Ovary (tissue), 10 donors: ENCODE measurements at places on chromosomes 16 and 17.
A peak's percentile ranks its signal among the peaks of the same experiment; 100 is the strongest.

DNA sequence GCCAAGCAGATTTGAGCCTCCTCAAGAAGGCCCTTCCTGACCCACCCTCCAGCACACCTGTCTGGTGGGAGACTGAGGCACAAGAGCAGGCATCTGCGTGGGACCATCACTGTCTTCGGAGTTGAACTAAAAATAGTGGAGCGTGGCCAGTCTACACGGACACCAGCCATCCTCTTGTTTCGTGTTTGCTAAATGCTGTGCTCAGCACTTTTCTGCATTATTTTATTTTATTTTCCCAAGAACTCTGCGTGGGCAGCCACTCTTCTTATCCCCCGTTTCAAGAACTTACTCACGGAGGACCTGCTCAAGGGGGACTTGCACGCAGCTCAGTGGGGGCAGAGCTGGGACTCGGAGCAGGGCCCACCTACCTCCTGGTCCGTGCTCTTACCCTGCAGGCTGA lies 60.8 kb downstream of the SOCS3 start:
- DNase-seq, result no peak

- no peak for DNase-seq
Measured at GRCh38 chr16:4690946-4691665, 2.3 kb upstream of the NUDT16L1 start.

- no peak for DNase-seq
Measured at GRCh38 chr17:18322522-18322921, 7.4 kb downstream of the SMCR8 start.

- DNase-seq, result no peak
Measured at GRCh38 chr16:87297918-87298631, 19.1 kb downstream of the C16orf95 start.

DNA sequence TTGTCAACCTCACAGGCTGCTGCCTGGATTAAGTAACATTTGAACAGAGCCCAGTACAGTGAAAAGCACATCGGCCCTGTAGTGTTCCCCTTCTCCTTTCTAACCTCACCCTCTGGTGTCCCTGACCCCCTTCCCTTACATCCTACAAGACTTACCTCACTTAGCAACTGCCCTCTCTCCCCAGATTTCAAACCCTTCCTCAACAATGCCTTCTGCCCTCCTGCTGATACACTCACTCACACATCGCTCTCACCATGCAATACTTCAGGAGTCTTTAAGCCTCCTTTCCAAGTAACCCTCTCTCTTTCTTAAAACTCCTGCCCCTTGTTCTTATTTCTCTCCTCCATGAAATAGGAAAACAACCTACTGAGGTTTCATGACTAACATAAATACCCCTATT lies 17.8 kb downstream of the ZZEF1 start:
- no peak for DNase-seq

- no peak for DNase-seq
Measured at GRCh38 chr17:50601823-50602375, 32.8 kb upstream of the ABCC3 start.

- DNase-seq, result peak; percentile 49
Measured at GRCh38 chr17:1229349-1229899, 40.8 kb upstream of the BHLHA9 start.

GRCh38 chr17:75088465-75089417 lies 987 bp downstream of the SLC16A5 start:
- DNase-seq, result no peak

- no peak for DNase-seq
Measured at GRCh38 chr16:68884861-68885720, 41.8 kb downstream of the TANGO6 start.

DNA sequence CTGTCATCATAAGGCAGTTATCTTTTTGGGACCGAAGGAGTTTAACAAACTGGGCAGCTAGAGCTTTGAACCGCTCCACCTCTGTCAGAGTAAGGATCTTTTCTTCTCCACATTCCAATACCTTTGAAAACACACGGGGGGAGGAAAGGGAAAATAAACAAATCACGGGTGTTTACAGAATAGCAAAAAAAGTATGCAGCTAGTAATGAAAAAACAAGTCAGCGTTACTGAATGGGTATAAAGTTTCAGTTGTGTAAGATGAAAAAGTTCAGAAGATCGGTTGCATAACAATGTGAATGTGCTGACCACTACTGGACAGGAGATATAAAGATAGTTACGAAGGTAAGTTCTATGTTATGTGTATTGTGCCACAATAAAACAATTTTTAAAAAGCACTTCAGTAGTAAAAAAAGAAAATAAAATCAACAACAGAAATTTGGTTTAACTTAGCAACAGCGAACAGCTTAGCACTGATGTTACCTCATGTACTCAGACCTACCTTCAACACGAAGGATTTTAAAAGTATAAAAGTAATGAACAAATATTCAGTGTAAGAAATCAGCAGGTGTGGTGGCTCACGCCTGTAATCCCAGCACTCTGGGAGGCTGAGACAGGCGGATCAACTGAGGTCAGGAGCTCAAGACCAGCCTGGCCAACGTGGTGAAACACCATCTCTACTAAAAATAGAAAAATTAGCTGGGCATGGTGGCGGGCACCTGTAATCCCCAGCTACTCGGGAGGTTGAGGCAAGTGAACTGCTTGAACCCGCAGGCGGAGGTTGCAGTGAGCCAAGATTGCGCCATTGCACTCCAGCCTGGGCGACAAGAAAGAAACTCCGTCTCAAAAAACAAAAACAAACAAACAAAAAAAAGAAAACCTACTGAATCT lies 34.3 kb downstream of the MARF1 start:
- no peak for DNase-seq

GRCh38 chr16:63200940-63201339 lies 1164.7 kb upstream of the CDH8 start:
- DNase-seq, result no peak

DNA sequence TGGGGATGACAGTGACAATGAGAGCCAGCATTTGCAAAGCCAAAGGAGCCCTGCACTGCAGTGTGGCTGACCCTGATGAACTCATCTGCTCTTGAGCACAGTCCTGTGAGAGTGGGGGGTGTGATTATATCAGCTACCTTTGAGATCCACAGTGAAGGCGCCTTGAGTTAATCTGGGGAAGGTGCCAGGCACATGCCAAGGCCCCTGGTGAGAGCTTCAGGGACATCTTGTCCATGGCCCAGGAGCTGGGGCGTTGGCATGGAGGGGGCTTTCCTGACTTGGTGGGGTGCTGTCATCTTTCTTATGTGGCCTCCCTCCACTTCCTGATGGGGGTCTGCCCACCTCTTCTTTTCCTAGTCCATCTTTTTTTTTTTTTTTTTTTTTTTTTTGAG lies 86.5 kb downstream of the SNX29 start:
- no peak for DNase-seq

DNA sequence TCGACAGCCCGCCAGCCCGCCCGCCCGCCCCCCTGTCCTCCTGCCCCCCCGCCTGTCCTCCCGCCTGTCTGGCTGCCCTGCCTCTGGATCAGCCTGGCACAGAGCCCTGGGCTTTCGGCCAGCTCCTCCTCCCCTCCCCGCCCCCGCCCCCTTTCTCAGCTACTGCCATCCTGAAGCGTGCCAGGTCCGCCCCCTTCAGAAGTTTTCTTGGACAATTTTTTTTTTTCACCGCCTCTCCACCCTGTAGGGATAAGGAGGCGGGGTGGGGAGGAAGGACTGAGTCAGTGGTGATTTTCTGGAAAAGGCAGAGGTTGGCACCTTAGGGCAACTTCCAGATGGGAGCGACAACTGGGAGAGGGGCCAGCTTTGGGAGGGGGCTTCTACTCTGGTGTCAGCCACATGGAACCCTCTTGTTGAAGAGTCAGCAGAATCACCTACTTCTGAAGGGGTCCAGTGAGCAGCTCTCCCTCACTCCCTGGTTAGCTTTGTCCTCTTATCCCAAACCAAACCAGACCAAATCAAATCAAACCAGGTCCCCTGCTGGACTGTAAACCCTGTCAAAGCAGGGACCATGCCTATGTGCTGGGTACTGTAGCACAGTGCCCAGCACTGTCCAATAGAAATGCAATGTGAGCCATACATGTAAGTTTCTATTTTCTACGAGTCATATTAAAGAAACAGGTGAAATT lies 19.7 kb downstream of the IGF2BP1 start:
- DNase-seq, result no peak

DNA sequence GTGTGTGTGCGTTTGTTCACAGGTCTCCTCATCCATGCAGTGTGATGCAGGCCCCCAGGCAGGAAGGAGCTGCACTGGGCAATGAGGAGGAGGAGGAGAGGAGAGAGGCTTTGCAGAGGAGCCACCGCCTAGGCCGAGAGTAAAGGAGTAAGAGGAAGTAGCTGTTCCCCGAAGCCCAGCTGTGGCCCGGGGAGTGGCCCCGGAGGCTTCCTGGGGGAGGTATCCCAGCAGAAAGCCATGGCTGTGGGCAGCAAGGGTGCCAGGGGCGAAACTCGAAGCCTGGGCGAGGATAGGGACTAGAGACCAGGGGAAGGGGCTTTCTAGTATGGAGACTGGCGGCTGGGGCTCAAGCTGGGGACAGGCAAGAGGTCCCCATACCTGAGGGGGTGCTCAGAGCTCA lies 12.2 kb downstream of the C16orf95 start:
- no peak for DNase-seq

- no peak for DNase-seq
Measured at GRCh38 chr17:31156326-31156725, 61.5 kb downstream of the NF1 start.

DNA sequence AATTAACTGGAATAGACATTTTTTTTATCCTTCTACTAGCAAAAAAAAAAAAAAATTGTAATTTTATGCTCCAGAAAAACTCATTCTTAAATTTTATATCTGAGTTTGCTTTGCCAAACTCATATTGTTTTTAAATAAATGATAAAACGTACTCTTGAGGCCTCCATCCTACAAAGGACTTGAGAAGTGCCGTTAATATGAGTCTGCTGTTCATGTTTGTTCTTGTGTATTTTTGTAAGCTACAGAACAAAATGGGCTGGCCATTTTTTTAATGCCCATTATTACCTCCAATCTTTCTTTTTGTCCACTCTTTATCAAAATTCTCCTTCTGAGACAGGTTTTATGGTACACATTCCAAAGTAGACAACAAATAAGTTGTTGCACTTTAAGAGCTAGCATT lies 643.5 kb upstream of the SOX9 start:
- no peak for DNase-seq

- DNase-seq, result no peak
Measured at GRCh38 chr17:320139-320538, 32.5 kb downstream of the RPH3AL start.

GRCh38 chr17:74919440-74920305 lies 3.4 kb downstream of the USH1G start:
- no peak for DNase-seq

DNA sequence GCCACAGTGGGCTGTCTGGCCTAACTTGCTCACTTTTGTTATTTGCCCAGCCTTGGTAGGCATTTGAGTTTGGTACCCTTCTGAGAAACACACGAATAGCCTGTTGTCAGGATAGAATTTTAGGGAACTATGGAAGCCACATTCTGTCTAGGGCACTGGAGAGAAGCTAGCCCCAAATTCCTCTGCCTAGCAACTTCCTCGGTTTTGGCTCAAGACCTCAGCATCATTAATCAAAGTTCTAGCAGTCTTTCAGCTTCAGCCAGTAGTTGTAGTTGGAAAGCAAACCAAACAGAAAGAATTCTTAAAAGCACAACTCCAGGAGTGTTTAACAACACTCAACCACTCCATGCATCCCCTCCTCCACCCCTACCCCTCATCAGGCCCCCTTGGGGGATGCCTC lies 572.1 kb upstream of the PSMD7 start:
- no peak for DNase-seq

- DNase-seq, result no peak
Measured at GRCh38 chr17:64622931-64623654, 39.0 kb downstream of the SMURF2 start.

- no peak for DNase-seq
Measured at GRCh38 chr17:31535581-31535981, 144.1 kb downstream of the RAB11FIP4 start.

GRCh38 chr17:76238847-76239537 lies 1.3 kb downstream of the RNF157 start:
- no peak for DNase-seq

GRCh38 chr16:48958681-48959080 lies 323.0 kb downstream of the CBLN1 start:
- no peak for DNase-seq

DNA sequence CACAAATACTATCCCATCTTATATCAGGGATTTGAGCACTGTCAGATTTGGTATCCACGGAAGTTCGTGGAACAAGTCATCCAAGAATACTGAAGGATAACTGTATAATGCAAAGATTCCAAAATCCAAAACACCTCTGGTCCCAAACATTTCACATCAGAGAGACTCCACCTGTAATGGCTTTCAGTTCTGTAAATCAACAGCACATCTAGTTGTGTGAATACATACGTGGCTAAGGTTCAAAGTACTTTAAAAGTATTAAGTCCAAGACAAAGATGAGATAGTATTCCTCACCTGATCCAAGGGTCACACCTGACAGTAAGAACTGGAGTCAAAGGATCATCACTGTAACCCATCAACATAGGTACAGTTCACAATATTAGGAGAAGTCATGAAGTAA lies 54.8 kb downstream of the KANSL1 start:
- no peak for DNase-seq

- DNase-seq, result peak; percentile 80
Measured at GRCh38 chr17:3917391-3917931, 1.2 kb upstream of the P2RX1 start.

DNA sequence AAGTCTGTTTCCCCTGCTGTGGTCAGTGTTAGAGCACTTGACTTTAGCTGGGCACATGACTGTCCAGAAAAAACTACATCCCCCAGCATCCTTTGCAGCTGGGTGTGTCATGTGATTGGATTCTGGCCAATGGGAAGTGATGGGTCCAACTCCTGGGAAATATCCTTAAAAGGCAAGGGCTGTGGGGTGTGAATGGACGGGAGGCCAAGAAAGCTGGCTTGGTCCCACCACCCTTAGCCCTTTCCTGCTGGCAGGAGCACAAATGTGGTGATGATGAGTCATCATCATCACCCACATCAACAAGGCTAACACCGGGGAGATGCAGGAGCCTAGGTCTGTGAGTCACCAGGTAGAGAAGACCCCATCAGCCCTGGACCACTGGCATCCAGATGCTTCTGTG lies 341.7 kb downstream of the C16orf95 start:
- no peak for DNase-seq

DNA sequence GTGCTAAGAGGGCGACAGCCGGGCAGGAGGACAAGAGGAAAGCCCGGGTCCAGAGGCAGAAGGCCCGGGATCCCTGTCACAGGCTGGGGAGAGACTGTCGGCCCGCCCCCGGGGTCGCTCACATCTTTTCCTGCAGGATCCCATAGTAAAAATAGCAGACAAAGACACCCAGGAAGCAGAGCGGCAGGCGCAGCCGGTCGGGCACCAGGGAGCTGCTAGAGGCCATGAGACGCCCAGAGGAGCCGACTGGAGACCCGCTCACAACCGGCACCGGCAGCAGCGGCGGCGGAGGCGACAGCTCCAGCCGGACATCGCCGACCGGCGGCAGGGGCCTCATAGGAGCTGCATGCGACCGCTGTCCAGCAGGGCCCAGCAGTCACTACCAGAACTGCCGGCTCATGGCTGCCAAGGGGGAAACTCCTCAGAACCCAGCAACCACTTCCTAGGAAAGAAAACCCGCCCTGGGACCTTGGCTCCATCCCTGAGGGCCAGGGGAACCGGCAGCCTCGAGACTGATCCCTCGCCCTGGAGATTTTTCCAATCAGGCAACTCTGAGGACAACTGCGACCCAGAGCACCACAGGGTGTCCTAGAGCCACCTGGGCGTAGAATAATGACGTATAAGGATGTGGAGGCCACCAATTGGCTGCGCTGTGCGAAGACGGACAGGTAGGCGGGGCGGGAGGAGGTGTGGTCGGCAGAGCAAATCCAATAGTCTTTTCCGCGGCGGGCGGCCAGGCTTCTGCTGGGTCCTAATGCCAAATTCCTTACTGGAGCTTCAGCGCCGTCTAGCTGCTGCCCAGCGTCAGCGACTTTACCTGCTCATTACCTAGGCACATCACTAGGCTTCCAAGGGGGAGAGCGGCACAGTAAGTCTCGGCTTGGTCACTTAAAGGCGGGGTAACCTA lies at the start of gene SLC35B1:
TSS of gene SLC35B1 (minus strand) at position 357 of the 907 bp plus-strand sequence. CDS start at position 226, 131 bp downstream.
- DNase-seq, result peak; percentile 99
